Stimulated activated CD8-positive, alpha-beta memory T cell treated with anti-CD3 and anti-CD28 coated beads, Interleukin-7, amount 100 ng/mL, for 1 hour (primary cell): ENCODE measurements at places on chromosomes 1 and 21.

GRCh38 chr1:179702946-179703539 is 40.0 kb upstream of the FAM163A start:
- no peak for DNase-seq

GRCh38 chr21:30518876-30519275 is 16.9 kb upstream of the KRTAP19-5 start:
- DNase-seq, result no peak

DNA sequence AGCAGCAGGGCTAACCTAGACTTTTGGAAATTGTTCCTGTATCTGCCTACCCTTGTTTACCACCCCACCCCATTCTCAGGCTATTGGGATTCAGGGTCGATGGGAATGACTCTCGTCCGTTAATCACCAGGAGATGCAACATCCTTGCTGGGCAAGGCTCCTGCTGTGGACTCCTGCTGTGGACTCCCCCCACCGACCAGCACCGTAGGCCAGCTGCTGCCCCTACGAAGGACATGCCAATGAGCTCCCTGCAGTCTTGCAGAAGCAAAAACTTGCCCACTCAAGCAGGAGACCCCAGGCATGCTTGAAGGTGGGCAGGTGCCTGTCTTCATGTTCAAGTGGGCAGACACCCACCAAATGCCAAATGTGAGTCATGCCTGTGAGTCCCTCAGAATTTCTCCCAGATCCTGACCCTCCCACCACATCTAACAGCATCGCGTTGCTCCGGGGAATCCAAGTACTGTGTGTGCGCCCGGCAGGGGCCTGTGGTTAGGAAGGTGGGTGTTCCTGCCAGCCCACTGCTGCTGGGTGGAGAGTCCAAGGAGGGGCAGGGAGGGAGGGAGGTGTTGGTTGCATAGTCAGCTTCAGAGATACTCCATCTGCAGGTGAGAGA is 41.7 kb upstream of the SOX13 start:
- DNase-seq, result no peak

- no peak for DNase-seq
These were observed 54.4 kb upstream of the WDR26 start for GRCh38 chr1:224488806-224489499.

- DNase-seq, result no peak
These were observed 76.6 kb upstream of the VAV3 start for GRCh38 chr1:108041360-108042142.

GRCh38 chr1:203408486-203409481 is 57.9 kb upstream of the FMOD start:
- no peak for DNase-seq

DNA sequence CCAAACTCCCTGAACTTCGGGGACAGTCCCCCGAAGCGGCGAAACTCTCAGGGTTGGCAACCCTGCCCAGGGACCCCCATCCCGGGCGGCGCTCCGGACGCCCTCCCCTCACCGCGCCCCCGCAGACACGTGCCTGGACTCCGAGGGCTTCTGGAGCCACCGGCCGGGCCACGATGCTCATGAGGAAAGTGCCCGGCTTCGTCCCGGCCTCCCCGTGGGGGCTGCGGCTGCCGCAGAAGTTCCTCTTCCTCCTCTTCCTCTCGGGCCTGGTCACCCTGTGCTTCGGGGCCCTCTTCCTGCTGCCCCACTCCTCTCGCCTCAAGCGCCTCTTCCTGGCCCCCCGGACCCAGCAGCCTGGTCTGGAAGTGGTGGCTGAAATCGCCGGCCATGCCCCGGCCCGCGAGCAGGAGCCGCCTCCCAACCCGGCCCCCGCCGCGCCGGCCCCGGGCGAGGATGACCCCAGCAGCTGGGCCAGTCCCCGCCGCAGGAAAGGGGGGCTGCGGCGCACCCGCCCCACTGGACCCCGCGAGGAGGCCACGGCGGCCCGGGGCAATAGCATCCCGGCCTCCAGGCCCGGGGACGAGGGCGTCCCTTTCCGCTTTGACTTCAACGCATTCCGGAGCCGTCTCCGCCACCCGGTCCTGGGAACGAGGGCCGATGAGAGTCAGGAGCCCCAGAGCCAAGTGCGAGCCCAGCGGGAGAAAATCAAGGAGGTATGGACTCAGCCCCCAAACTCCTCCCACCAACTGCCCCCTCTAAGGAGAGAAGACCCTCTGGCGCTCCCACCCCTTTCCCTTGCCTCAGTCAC is 1.2 kb downstream of the MAN1C1 start:
- DNase-seq, result no peak

- DNase-seq, result no peak
These were observed 56.2 kb upstream of the WDR26 start for GRCh38 chr1:224490549-224491537.

- DNase-seq, result no peak
These were observed 93.5 kb upstream of the CAMK1G start for GRCh38 chr1:209490013-209490412.

GRCh38 chr1:50705699-50706098 is 254.4 kb downstream of the FAF1 start:
- DNase-seq, result no peak

GRCh38 chr1:51684776-51685175 is 67.9 kb downstream of the OSBPL9 start:
- DNase-seq, result no peak

- DNase-seq, result no peak
These were observed 103.2 kb upstream of the COA6 start for GRCh38 chr1:234270093-234270492.

DNA sequence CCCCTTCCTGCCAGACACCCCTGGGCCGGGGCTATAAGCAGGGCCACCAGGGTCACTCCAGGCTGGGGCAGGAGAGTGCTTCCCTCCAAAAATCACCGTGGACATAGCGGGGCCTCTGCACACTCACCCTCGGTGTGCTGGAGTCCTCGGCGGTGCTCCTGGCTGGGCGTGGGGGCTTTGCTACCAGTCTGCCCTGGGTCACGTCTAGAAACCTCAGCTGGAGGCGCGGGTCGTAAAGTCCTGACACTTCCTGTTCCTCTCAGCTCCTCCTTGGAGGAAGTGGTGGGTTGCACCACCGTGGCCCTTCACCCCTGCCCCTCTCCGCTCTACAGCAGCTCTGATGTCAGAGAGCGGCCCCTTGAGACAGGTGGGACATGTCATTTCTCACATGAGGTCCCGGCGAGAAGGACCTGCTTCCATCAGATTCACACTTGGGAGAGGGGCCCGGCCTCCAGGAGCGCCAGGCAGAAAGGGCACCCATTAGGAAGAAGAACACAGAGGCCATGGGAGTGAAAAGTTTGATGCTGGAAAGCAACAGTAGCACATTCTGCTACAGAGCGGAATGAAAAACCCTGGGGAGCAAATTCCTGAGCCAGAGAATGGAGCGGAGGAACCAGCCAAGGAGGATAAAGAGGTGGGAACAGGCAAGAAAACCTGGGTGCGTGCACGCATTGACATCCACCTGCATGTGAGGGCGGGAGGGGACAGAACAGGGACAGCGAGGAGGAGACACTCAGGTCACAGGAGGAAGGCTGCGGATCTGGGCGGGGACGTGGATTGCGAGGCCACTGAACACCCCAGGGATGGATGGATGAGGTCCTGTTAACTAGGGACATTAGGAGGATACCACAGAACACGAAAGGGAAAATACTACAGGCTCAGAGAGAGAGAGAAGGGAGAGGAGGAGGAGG is at the start of gene ITGB2:
Gene ITGB2, minus strand, starts transcription at position 206 of the 911 bp plus-strand sequence. CDS start 10,117 bp downstream, outside the sequence.
- DNase-seq, result no peak

DNA sequence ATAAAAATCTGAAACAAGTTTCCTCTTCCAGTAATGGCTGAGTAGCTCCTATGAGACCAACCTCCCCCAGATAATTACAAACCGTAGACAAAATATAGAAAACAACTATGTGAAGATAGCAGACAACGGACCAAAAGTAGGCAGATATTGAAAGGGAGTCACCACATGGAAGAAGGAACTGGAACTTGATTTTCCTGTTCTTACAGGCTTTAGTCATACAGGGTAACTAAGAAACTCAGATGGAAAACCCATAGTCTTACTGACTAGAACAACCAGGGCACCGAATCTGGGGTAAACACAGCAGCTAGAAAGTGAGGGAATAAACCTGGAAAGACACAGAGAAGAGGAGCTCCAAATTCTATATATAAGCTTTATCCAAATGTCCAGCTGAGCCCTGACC is 26.0 kb downstream of the LMX1A start:
- no peak for DNase-seq

DNA sequence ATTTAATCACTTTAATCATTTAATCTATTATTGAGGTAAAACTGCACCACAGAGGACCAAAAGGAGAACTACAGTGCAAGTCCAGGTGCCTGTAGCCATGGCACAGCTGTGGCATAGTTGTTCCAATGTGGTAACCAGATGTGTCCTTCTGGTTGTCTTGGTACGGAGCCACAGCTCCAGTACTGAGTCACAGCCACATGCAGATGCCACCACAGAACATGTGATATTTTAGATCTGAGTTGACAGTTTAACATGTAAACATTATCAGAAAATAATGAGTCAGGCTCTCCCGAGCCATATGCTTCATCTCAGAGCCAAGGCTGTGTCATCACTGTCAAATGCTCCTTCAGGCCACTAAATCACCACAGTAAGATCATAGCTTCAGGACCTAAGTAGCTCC is 56.4 kb upstream of the RGS7 start:
- DNase-seq, result no peak

- no peak for DNase-seq
These were observed 1.5 kb downstream of the LCE3E start for GRCh38 chr1:152565115-152565514.

- no peak for DNase-seq
These were observed 277.1 kb downstream of the TRABD2B start for GRCh38 chr1:47720111-47720510.

- DNase-seq, result no peak
These were observed 122.1 kb downstream of the NUF2 start for GRCh38 chr1:163443863-163444262.

- no peak for DNase-seq
These were observed 6.9 kb upstream of the ANKRD35 start for GRCh38 chr1:145892486-145893087.

DNA sequence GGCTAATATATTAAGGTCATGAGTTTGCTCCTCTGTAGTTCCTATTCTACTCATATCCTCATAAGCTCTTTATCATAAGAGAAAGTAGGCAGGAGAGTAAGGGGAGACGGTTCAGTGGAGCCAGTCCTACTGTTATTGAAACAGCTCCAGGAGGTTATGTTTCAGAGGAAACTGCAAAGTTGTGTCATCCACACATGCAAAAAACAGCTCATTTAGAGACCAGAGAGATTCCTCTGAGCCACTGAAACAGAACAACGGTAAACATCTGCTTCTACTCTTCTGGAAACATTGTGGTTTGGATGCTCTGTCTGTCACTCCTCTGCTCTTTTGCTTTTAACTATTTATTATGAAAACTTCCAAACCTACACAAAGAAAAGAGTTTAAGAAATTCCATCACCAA is 66.3 kb upstream of the PPP2R5A start:
- no peak for DNase-seq

GRCh38 chr1:232176222-232176621 is 453.7 kb downstream of the SIPA1L2 start:
- no peak for DNase-seq

DNA sequence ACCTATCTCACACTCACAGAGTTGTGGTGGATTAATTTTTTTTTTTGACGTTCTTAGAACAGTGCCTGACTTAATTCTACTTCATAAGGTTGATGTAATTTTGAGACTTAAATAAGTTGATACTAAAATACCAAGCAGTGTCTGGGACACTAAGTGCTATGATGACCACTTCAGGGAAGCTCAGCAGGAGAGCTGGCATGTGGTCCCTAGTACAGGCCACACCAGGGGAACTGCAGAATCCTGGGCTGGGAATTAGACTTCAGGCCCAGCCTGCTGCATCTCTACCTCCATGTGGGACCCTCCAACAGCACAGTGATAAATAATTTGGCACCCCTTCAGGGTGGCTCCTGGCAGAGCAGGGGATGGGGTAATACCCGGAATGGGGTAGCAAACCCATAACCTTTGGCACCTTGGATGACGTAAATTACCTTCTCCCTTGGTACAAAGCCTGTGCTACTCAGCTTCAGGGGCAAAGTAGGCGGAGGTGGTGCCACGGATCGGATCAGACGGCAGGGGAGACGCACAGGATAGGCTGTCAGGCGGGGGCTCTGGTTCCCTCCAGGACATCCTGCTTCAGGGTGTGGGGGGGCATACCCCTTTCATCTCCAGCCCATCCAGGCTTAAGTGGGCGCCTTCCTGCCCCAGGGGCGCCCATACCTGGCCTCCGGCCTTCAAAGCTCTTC is 4.8 kb downstream of the MFSD2A start:
- DNase-seq, result no peak

- DNase-seq, result no peak
These were observed 61.7 kb downstream of the SAMSN1 start for GRCh38 chr21:14484188-14485009.

GRCh38 chr21:46079352-46080170 is 18.4 kb upstream of the COL6A2 start:
- no peak for DNase-seq

DNA sequence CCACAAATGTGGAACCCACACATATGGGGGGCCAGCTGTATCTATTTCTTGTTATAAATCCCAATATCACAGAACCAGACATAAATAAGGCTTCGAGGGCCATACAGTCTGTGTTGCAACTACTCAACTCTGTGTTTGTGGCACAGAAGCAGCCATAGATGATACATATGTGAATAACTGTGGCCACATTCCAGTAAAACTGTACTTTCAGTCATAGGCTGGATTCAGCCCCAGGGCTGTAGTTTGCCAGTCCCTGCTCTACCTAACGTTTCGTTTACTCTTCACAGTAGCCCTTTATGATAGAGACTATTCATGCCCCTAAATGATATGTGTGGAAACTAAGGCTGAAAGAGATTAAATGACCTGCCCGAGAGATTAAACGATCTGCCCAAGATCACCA is 48.7 kb downstream of the FHAD1 start:
- no peak for DNase-seq

GRCh38 chr1:31387612-31388011 is 14.7 kb upstream of the FABP3 start:
- DNase-seq, result no peak

GRCh38 chr1:4018466-4019146 is 118.5 kb upstream of the C1orf174 start:
- no peak for DNase-seq

DNA sequence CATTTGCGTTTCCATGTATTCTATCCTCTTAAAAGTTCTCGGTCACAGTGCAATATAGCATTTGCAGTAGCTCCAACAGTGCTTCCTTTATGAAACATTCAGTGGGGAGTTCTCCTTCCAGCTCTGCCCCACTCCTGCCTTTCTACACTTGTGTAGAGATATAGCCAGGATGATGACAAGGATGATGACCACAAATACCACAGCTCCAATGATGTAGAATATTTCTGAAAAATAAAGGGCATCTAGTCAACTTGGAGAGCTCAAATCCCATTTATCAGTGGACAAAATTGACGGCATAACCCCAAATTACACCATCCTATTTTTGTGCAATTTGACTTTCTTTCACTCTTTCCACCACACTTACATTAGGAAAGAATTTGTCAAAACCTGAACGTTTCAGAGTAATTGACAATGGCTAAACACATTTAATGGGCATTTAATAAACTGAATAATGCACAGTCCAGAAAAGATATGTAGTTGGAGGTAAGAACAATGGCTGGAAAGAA is 11.1 kb downstream of the F3 start:
- DNase-seq, result no peak

GRCh38 chr1:22645931-22646330 is 2.5 kb downstream of the C1QC start:
- no peak for DNase-seq

GRCh38 chr1:8580566-8580965 is 236.9 kb downstream of the RERE start:
- no peak for DNase-seq

GRCh38 chr1:39676948-39677548 is 5.1 kb upstream of the NT5C1A start:
- DNase-seq, result no peak
